NCI-H82 (cell line): ENCODE measurements at places on chromosomes 6 and 20.

DNA sequence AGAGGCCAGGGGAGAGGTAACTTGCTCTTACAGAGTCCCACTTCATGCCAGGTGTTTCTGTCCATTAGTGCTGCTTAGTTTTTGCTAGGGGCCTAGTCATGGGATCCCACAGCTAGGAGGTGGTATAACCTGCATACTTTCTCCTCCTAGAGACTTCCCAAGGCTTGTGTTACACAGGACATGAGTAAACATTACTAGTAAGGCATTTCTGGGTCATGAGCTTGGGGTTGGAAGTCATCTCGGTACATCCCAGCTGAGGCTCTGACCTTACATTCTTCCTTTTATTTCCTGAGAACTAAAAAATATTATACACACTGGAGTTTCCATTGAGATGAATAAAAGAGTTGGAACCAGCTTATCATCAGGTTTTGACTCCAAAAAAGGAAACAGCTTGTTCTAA is 20.9 kb upstream of the PNPLA1 start:
- no peak for DNase-seq

DNA sequence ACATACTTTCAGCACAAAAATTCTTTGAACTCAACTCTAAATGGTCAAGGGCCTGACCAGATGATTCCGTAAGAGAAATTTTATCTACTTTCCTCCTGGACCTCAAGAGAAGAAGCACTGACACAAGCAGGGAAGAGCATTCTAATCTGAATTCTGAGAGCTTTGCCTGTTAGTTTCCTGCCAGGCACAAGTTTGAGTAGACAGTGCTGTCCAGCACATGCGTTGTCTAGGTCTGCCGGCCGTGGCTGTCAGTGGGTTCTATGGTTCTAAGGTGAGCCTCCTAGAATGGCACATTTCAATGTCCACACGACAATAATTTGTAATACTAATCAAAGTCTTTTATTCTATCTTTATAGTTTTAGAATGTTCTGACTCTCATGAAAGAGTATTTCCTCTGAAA is 91.9 kb downstream of the RFPL4B start:
- DNase-seq, result no peak

GRCh38 chr6:111585241-111585973 is 20.3 kb downstream of the TRAF3IP2 start:
- no peak for DNase-seq

DNA sequence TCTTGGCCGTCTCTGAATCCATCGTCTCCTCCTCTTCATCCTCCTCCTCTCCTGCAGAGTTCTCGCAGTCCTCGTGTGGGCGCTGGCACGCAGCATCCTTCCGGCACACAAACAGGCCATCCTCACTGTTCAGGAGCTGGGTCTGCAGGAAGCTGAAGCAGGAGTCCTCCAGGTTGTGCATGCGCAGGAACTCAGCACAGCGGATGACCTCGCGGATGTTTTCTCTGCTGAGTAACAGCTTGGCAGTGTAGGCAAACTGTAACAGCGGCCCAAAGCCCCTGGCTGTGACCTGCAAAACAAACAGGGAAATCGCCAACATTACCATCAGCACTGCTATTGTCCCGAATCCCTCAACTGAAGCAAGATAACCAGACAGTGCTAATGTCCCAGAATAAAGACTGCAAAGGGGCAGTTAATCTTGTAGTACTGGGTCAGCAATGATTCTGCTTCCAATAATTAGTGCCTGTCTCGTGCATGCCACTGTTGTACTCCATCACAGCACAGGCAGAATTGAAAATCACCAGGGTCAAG is 57.4 kb downstream of the GJA10 start:
- no peak for DNase-seq

- DNase-seq, result no peak
Measured at GRCh38 chr6:12567682-12568081, 148.9 kb upstream of the PHACTR1 start.

GRCh38 chr6:167078745-167079144 is 44.2 kb upstream of the CCR6 start:
- DNase-seq, result no peak

DNA sequence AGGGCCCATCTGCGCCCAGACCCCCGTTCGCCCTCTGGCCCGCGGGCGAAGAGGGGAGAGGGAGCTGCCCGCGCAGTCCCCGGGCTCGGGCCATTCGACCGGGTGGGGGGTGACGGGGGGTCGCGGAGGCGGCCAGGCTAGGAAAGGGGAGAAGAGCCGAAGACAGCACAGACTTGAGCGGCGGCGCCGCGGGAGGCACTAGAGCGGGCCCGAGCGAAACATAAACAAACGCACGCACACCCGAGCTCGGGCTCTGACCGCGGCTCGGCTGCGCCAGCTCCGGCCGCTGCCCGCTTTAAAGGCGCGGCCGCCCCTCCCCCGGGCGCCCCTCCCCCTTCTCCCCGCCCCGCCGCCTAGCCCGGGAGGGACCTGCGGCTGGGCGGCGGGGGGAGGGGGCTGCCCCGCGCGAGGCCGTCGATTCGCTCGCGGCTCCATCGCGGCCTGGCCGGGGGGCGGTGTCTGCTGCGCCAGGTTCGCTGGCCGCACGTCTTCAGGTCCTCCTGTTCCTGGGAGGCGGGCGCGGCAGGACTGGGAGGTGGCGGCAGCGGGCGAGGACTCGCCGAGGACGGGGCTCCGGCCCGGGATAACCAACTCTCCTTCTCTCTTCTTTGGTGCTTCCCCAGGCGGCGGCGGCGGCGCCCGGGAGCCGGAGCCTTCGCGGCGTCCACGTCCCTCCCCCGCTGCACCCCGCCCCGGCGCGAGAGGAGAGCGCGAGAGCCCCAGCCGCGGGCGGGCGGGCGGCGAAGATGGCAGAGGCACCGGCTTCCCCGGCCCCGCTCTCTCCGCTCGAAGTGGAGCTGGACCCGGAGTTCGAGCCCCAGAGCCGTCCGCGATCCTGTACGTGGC is at the start of gene FOXO3:
Gene FOXO3 (plus strand): TSS at position 455 of the 846 bp plus-strand sequence. CDS start 292 bp downstream, at position 747.
- peak; percentile 91 for DNase-seq

DNA sequence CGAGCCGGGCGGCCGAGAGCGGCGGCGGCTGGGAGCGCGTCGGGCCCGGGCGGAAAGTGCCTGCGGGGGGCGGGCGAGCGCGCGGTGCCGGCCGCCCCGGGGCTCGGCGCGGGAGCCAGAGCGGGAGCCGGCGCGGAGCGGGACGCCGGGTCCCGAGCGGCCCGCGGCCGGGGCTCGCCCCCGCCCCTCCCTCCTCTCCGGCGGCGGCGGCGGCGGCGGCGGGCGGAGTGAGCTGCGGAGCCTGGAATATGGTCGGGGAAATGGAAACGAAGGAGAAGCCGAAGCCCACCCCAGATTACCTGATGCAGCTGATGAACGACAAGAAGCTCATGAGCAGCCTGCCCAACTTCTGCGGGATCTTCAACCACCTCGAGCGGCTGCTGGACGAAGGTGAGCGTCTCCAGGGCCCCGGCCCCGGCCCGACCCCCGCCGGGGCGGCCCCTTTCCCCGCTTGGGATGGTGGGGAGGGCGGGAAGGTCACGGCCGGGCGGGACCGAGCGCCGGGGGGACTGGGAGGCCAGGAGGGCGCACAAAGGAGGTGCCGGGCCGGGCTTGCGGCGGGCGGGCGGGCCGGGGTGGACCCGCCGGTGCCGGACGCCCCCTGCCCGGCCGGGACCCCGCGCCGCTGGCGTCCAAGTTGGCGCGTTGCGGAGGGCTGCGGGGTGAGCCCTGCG is 565 bp downstream of the QKI start:
- peak; percentile 63 for DNase-seq

- DNase-seq, result peak; percentile 90
Measured at GRCh38 chr6:79949233-79949632, 1.9 kb upstream of the ELOVL4 start.

DNA sequence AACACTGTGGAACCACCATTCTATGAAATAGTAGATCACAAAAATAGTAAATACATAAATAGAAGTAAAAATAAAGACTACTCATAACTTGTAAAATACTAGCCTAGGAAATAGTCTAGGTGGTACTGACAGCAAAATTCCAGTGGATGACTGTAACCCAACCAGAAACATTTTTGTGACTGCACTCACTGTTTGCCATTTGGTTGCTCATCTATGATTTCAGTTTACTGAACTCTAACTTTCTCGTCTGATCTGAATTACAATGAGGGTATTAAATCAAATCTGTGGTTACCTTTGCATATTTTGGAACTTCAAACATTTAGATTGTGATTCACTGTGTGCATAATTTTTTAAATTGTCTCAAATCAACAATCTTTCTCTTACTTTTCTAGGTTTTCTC is 151.1 kb downstream of the KHDC1L start:
- no peak for DNase-seq

- DNase-seq, result no peak
Measured at GRCh38 chr20:3156811-3157619, 2.6 kb downstream of the FASTKD5 start.

DNA sequence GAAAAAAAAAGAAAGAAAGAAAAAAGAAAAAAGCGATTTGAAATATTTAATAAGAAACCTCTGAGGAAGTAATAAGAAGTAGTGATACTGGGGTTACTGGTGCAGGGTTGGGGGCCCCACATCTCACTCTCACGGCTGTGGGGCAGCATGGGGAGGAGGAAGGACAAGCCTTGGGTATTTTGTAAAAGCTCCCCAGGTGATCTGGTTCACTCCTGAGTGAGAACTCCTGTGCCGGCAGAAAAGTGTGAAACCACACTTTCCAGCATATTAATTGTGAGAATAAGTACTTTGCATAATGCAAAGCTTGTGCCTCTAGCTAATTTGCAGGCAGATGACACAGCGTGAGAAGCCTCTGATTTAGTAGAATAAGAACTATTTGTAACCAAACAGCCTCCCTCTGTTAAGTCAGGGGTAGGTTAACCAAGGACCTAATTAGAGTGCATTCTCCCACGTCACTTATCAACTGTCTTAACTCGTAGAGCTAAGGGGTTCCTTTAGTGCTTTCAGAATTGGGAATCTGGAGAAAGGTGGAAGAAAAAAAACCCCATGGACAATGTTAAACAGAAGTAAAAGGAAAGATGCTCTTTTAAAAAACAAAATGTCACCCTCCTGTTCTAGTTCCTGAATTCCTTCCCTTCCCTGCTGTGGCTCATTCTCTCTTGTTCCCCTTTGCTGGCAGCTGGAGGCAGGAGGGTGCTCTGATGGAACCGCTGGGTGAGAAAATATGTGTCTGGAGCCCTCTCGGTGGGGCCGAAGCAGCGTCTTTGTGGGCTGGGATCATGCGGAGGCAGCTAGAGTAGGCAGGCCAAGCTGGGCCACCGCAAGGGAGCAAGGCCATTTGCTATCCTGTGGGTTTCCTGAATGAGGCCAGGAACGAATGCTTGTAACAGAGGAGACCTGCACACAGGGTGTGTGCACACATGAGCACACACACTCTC is 108.7 kb downstream of the FYN start:
- DNase-seq, result no peak

- no peak for DNase-seq
Measured at GRCh38 chr20:50318710-50319109, 128.1 kb downstream of the CEBPB start.

- no peak for DNase-seq
Measured at GRCh38 chr6:165922309-165922794, 245.3 kb downstream of the TBXT start.

DNA sequence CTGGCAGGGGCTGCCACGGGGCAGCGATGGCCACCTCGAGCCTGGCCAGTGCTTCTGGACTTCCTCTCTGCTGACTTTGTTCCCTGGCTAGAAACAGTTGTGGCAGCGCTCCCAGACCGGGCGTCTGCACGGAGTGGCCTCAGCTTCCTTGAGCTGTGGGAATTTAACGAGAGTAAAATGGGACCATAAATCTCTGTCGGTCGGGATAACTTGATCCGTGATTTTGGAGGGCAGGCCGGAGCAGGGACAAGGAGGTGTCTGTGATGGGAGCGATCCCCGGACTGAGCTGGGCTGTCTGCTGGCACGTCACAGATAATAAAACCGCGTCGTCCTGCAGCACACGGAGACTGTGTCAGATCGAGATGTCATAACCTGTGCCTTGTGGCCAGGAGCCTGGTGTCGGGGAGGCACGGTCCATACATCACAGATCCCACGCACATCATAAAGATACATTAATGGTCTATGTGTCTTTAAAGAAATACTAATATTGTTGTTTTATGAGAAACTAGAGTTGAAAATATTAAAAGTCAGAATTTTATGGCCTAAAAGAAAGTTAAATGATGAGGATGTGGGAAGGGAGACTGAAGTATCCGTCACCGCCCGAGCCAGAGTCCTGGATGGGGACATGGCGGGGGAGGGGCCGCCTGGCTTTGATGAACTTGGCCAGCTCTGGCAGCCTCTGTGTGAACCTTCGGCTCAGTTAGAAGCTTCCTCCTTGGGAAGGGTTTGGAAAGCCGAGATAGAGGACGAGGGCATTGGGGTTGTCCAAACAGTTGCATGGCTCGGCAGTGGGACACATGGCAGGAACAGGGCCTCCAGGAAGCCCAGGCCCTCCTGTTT is 6.5 kb upstream of the RBBP8NL start:
- DNase-seq, result no peak

GRCh38 chr20:37941992-37942391 is 39.1 kb downstream of the VSTM2L start:
- no peak for DNase-seq

GRCh38 chr6:145668844-145669243 is 66.5 kb downstream of the EPM2A start:
- DNase-seq, result no peak

GRCh38 chr20:37413023-37413334 is 67.0 kb downstream of the SRC start:
- DNase-seq, result no peak
